Glomerular endothelial cell (primary cell): ENCODE measurements at places on chromosomes 7 and 10.

DNA sequence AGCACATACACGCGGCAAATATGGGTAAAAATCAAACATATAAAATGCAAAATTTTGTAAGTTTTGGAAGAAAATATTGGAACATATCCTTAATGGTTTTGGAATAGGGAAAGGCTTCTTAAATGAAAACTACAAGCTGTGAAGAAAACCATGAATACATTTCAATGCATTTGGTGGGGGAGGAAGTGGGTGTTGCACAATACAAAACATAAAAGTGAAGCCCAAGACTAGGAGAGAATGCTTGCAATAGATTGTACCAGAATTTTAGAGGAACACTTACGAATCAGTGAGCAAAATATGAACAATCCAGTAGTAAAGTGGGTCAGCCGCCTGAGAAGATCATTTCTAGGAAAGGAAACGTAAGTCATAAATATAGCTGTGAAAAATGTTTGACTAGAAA is 322.6 kb upstream of the MKI67 start:
- DNase-seq, result no peak

- DNase-seq, result no peak
These were observed 15.5 kb upstream of the MTPAP start for GRCh38 chr10:30364345-30365268.

- DNase-seq, result no peak
These were observed 5.1 kb downstream of the UNC5B start for GRCh38 chr10:71217266-71218045.

DNA sequence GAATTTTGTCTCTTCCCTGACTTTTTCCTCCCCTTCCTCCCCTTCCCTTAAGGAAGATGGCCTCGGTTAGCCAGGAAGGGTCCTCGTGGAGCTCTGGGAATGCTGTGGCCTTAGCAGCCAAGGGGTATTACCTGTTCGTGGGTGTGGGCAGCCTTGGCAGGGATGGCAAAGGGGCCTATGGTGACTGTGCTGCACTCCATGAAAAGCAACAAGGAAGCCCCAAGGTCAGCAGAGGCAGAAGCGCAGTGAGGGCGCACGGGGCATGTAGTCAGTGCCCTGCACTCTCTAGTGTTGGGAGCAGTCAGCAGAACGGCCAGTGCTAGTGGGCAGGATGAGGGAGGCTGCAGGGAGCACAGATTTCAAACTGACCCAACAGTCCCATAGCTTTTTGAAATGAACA is 191.8 kb downstream of the ADARB2 start:
- no peak for DNase-seq

DNA sequence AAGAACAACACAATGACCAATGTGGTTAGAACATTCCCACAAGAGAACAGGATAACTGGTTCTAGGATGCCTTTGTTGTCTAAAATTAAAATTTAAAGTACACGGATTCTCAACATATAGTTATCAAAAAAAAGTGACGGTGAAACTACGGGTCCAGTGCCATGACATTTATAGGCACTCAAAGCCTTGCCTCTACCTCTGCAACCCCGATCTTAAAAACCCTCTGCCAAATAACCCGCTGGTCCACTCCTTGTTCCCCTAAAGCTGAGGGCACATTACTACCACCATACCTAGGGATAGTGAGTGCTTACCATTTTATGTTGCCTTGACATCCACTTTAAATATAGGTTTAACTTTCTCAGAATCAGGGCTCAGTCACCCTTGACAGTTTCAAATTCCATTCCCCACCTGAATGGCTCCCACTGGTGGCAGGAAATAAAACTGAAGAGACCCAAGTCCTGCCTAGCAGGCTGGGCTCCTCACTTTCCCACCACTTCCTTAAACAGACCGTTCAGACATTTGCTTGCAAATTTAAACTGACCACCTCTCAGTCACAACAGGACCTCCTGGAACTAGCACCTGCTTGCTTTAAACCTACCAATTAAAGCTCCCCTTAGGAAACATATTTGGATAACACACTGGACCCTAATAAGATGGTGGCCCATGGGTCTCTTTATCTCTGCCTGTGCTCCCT is 169.9 kb upstream of the ASAH2 start:
- no peak for DNase-seq

DNA sequence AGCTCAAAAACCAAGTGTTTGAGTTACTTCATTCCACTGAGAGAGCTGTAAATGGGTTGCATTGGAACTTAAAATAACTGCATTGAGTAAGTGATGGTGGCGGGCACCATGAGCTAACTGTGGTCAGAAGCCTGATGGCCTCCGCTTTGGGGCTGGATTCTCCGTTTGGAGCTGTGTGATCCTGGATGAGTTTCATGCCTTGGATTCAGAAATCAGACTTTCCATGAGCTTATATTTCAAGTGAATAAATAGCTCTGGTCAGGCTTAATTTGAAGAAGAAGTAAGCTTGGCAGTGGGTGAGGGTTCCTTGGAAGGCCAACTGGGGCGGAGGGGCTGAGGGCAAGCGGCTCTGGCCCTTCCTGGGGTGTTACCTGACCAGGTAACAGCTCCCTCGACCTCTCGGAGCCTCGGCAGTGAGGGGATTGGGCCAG is 5.6 kb downstream of the HTRA1 start:
- DNase-seq, result no peak

DNA sequence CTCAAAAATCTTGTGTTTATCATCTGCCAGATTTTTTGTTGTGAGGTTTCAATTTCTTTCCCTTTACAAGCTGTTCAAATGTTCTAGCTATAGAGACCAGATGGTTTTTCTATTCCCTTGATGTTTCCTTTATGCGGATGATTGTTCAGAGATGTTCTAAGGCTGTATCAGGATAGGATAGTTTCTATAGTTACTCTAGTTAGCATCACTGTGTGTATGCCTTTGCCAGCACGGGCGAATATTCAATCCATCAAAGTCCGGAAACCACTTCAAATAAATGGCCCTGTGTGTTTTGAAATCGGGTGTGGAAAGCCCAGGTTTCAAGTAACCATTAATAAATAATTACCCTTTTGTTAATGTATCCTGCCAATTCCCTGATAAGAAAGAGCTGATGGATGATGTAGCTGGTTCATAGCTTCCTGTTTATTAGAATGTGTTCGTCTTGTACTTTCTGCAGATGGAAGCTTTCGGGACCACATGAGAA is 149.8 kb upstream of the PRKCQ start:
- DNase-seq, result peak; percentile 88

GRCh38 chr7:149731207-149731955 is 42.0 kb downstream of the ZNF467 start:
- DNase-seq, result no peak

DNA sequence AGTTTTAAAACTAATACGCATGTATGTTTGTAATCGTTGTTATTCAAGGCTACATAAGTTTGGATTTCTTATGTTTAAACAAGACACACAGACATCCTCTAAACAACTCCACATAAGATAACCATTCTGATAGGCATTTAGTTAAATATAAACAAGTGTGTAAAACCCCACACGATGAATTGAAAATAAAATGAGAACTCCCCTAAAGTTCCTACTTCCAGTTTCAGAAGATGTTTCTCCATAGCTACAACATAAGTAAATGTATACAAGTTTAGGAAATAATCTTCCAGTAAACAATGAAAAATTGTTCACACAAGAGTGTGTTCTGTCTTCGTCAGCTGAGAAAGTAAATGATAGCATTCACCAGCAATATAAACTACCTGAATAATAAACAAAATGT is 246.8 kb downstream of the RNLS start:
- no peak for DNase-seq

- no peak for DNase-seq
These were observed 22.9 kb downstream of the ATE1 start for GRCh38 chr10:121904888-121905287.

GRCh38 chr7:37336259-37336658 is 112.4 kb downstream of the ELMO1 start:
- no peak for DNase-seq

- DNase-seq, result no peak
These were observed 31.6 kb downstream of the SLIT1 start for GRCh38 chr10:97154162-97154561.

DNA sequence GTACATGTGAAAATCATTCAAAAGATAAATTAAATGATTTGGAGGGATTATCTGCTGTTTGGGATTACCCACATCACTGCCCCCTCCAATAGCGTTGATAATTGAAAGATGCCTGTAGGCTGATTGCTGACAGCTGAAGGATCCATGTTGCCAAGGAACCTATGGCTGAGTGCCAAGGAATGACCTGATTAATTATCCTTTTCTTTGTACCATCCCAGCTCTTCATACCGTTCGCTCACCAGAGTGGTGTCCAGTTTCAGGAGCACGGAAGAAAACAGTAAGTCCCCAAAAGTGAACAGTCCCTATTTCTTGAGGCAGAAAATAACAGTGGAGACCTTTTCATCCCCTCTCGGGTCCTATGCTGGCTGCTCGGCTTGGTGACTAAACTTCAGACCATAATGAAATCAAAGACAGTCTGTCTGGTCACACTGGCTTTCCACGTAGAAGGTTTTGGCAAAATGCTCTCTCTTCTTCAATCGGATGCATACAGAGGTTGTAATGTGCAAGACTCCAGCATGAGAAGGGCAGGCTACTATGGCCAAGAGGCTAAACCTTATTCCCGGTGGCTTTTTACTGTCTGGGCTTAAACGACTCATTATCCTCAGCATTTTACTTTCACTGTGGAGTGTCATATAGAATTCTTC is 108.8 kb downstream of the SPAG6 start:
- DNase-seq, result no peak

GRCh38 chr7:16712916-16713315 is 40.6 kb upstream of the TSPAN13 start:
- DNase-seq, result no peak

DNA sequence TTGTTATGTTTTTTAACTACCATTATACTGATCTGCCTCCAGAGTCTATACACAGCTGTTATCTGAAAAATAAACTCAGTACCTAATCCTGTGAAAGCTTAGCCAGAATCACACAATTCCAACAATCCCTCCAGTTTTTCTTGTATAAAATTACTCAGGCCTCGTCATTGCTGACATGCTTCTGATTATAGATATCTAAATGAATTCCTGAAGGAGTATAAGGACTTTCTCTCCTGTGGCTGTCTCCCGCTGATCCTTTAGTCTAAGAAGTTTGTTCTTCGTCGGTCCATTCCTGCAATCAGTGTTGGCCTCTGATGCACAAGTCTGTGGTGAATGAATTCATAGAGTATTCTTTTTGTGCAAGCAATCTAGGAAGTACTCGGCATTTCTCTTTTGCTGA is 288.9 kb upstream of the SEMA3C start:
- no peak for DNase-seq

- DNase-seq, result no peak
These were observed 15.5 kb upstream of the PTPRN2 start for GRCh38 chr7:158602905-158603772.

DNA sequence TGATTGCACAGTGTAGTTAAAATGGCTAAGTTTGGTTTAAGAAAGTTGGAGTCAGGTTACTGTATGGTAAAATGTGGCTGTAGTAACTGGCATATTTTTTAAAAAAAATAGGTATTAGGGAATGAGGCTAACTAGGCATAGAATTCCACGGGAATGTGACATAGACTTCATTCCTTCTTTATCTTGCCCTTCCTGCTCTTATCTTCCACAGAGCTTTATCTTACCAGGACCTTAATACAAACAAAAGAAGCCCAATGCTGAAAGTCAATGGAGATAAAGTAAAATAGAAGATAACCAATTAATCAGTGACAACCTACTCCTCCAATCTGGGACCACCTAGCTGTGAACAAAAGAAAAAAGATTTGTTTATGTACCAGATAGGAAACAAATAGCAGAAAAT is 58.1 kb downstream of the TET1 start:
- DNase-seq, result no peak

GRCh38 chr7:105439174-105439893 is 50.6 kb upstream of the SRPK2 start:
- DNase-seq, result peak; percentile 72

DNA sequence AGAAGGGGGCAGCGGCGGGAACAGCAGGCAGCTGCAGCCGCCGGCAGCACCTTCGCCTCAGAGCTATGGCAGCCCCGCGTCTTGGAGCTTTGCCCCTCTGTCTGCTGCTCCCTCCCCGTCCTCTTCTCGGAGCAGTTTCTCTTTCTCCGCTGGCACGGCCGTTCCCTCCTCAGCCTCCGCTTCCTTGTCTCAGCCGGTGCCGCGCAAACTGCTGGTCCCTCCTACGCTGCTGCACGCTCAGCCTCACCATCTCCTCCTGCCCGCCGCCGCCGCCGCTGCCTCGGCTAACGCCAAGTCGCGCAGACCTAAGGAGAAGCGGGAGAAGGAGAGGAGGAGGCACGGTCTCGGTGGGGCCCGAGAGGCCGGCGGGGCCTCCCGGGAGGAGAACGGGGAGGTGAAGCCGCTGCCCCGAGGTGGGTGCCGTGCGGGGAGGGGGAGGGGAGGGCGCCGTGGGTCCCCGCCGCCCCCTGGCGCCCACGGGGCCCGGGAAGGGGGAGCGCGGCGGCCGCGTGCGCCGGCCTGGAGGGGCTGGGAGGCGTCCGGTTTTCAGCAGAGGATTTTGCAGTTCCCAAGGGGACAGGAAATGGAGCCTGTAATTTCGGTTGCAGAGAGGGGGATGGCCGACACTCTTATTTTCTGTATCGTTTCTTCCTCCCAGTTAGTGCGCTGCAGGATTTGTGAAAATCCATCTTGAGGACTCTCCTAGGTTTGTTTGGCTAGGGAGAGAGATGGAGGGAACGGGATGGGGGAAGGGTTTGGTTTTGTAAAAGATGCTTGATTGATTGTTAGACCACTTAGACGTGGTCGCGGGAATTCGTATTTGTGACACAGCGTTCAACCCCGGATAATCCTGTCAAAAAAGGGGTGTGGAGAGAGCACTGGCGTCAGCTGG is 630 bp downstream of the RSBN1L start:
- DNase-seq, result peak; percentile 18

- no peak for DNase-seq
These were observed 199.7 kb upstream of the MAGI2 start for GRCh38 chr7:79653136-79653631.

- no peak for DNase-seq
These were observed 173.6 kb upstream of the AKR1E2 start for GRCh38 chr10:4652111-4653010.

DNA sequence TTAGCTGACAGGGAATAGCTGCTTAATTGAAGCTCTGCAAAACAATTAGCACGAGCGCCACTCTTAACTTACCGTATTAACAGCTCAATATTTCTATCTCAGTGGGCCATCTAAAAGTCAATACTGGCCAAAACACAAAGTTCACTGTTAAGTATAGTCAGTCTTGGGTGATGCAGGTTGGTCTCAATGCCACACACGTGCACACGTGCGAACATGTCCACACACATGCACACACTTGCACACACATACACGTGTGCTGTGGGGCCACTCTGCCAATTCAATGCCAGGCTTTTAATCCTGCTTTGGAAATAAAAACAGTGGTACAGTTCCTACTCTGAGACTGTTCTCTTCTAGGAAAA is 105.1 kb downstream of the GRB10 start:
- no peak for DNase-seq

- no peak for DNase-seq
These were observed 266.3 kb downstream of the PPP1R3A start for GRCh38 chr7:113652501-113652900.
